ENCODE measurements at places on chromosomes 5 and 9.

DNA sequence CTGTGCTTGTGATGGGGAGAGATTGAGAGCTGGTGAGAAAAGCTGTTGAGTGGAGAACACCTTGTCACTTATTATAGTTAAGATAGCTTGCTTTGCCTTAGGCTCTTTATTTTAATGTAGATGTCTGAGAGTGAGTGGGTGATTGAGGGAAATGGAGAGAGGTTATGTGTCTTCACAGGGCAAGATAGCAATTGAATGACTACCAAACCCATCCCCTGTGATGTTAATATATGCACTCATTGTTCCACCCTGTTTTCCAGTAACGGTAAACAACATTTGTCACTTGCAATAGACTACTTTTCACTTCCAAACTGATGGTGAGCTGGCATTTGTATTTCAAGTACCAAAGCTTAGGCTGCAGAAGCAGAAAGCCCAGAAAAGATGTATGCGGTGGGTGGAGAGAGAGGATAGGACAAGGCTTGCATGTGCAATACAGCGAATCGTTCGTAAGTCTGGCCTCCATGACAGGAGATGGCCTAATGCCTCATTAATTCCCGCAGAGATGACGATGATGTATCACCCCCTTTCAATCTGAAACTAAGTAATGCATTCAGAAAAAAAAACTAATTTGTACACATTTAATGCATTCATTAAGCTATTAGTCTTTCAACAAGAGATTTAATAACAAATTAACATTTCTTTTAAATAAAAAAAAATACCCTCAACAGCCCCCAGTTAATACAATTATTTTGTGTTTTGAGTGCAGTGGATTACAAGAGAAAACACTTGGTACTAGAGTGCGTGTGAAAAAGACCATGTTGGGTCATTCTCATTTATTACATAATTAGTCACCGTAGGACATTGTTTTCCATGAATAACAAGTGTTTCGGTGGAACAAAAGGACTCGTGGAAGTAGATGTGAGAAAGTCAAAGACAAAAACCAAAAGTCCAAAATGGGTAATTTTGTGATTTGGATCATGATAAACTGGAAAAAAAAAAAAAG, 699.0 kb downstream of the BRINP1 start:
- DNase-seq = no peak

GRCh38 chr5:123207852-123208251, 118.8 kb downstream of the PRDM6 start:
- no peak for DNase-seq

- no peak for DNase-seq
Observed at GRCh38 chr9:124291801-124292396, 34.1 kb downstream of the NEK6 start.

GRCh38 chr9:88056876-88057275, 81.4 kb downstream of the SPATA31C2 start:
- no peak for DNase-seq

DNA sequence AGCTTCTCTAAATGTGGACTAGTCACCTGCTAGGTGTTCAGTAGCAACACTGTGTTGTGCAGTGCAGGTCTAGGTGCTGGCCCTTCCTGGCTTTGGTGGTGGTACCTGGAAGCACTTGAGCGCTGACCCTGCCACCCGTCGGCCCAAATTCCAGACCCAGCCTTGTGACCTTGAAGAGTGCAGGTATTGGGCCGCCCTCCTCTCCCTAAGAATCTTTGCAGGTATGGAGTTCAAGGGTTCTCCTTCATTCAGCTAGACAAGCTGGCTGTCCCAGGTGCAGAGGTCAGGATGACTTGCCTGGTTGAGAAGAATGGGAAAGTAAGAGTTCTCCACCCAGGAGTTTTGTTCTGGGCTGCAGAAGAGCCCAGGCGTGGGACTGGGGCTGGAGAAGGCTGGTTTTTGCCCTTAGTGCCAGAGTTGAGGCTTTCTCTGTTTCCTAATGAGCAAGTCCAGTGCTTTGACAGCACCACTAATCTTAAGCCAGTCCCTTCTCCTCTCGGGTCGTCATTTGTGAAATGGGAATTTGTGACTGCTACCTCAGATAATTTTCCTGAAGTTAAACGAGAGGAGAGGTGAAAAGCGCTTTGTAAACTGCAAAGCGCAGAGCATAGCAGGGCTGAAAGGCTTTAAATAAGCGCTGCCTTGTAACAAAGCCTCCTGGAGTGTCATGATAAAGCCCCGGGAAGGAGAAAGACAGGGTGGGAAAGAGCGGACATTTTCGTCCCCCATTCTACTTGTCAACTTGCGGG, 4.0 kb downstream of the FOXE1 start:
- DNase-seq = no peak

GRCh38 chr5:15013654-15014463, 142.3 kb upstream of the ANKH start:
- DNase-seq = no peak

DNA sequence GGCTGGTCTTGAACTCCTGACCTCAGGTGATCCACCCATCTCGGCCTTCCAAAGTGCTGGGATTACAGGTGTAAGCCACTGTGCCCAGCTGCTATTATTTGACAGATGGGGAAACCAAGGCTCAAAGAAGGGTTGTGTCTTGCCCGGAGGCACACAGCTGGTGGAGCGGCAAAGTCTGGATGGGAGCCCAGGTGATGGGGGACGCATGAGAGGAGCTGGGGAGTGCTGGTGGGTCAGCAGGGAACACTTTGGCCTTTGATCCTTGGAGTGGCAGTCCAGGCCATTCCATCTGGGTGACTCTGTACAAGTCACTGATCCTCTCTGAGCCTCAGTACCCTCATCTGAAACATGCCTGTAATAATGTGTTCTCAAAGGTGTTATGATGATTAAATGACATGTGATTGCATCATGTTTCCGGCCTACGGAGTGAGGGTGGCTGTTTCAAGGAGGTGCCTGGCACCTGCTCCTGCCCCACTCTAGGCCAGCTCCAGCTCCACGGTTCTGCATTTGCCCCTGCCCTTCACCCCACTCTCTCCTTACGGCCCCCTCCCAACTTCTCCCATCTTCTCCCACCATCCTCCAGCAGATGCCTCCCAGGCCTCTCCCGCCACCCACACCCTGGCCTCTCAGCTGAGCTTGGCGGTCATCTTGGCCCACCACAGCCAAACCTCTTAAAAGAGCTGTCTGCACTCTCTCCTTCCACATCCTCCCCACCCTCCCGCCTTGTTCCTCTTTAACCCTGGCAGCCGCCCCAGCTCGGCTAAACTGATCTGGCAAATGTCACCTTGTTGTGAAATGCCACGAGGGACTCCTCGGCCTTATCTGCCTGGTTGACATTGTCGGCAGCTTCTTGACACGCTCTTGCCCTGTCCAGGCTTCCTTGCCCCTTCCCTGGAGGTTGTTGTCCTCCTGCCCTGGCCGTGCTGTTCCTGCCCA, 5.5 kb upstream of the DBN1 start:
- no peak for DNase-seq

DNA sequence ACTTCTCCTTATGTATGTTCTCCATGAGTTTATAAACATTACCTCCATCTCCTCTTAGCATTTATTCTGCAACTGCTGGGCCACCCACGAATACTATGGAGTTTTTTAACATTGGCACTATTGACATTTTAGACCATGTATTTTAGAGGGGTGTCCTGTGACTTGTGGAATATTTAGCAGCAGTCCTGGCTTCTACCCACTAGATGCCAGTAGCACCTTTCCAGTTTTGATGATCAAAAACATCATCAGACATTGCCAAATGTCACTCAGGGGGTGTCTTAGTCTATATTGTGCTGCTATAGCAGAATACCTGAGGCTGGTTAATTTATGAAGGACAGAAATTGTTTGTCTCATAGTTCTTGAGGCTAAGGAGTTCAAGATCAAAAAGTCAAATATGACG, 187.5 kb upstream of the RORB start:
- no peak for DNase-seq

DNA sequence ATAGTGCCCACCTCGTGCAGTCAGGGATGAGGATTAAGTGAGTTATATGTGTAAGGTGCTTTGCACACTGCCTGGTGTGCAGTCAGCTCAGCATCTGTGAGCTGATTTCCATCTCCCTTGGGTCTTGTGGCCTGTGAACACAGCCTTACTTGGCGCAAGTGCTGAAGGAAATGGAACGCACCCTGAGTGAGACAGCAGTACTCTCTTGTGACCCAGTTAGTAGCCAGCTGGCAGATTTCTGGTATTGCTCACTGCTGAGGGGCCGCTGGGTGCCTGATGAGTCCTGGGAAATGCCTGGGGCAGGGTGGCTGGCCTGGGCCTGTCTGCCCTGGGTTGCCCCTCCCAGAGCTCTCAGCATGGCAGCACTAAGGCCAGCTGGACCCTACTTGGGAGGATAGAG, 90.9 kb upstream of the BOD1 start:
- DNase-seq = no peak

All from WTC11 (cell line).